ENCODE measurements at places on chromosomes 7 and 10.

GRCh38 chr10:93456480-93456879 is 25.7 kb downstream of the MYOF start:
- DNase-seq, result no peak

GRCh38 chr10:69168493-69168892 is 11.5 kb upstream of the SUPV3L1 start:
- DNase-seq, result no peak

GRCh38 chr10:48749254-48749787 is 64.6 kb downstream of the WDFY4 start:
- DNase-seq, result no peak

DNA sequence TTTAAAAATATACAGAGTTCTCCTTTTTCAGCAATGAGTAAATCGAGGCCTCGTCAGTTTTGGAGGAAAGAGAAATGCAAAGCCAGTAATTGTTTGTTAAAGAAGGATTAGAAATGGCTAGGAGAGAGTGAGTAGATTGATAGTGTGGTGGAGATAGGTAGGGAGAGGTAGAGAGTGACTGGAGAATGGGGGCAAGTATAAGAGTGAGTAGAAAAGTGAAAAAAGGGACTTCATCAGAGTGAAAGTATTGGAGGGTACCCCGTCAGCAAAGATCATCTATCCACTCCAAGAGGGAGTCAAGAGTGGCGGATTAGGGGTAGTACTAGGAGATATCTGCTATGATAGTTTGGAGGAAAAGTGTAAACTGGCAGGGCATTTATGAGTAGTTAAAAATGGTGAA is 9.2 kb upstream of the ANKRD2 start:
- DNase-seq, result no peak

DNA sequence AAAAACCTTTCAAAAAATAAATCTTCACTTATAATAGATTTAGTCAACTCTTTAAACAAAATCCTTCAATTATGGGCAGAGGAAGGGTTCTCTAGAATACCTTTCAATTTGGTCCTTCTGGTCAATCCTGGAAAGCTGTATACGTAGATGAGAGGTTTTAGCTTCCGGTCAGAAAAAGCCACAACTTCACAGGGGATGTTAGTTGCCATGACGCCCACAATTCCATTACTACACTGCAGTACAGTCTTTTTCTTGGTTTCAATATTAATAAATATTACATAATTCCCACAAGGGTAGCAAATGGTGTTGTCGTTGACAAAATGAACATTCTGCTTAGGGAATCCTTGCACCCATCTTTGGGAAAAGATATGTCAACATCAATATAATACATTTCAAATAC is 1.7 kb downstream of the CFAP43 start:
- no peak for DNase-seq

DNA sequence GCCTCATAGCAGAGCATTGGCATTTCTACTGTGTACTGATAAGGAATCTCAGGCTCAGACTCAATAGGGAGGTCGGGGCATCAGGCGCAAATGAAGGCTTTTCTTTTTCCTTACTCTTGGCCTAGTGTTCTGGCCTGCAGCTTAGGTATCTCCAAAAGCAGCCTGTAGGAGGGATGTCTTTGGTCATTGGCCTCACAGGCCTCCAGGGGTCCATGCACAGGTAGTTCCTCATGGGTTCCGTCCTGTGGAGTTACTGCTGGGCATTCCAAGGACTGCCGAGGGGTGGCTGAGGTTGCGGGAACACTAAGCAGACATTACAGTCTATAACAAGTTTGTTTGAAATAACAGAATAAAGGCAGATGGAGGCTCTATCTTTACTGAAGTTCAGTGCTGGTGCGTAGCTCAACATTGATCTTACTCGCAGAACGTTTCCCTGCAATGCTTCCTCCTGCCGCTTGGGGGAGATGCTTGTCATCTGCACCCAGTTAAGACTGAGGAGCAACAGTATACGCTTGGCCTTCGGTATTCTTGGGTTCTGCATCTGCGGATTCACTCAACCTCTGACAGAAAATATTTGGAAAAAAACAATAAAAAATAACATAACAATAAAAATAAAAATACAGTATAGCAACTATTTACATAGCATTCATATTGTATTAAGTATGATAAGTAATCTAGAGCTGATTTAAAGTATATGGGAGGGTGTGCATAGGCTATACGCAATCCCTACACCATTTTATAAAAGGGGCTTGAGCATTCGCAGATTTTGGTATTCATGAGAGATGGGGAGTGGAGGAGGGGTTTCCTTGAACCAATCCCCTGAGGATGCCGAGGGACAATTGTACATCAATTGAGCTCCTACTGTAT is 58.9 kb downstream of the SH2D4B start:
- peak; percentile 70 for DNase-seq

DNA sequence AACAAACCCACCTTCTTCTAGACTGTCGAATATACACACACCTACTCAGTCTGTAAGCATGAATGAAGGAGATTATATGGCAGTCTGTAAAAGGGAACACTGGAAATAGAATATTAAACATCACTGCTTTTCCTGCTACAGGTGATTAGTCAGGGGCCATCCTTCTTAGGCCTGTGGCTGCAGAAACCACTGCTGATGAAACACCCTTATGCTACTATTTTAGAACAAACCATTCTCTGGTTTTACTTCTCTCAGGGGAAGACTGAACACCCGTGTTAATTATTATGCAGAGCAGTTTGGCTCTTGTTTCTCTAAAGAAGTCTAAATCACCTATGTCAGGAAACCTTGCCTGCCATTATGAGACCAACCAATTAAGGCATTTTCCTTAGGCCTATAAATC is 351.1 kb upstream of the KLF6 start:
- DNase-seq, result no peak

DNA sequence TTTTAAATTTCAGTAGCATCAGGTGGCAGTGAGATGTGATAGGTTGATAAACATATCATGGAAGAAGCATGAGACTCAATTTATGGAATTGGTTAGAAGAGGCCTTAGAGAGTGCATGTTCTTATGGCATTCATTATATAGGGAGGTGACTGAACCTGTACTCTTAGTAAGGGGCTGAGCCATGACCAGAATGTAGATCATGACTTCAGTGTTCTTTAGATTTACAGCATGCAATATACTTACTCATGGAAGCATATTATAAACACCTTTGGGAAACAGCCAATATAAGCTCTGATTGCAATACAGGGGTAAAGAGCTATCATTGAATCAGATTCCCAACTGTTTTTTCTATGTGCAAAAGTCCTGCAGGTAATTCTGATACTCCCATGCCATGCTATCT is 50.2 kb downstream of the NT5C3A start:
- no peak for DNase-seq

DNA sequence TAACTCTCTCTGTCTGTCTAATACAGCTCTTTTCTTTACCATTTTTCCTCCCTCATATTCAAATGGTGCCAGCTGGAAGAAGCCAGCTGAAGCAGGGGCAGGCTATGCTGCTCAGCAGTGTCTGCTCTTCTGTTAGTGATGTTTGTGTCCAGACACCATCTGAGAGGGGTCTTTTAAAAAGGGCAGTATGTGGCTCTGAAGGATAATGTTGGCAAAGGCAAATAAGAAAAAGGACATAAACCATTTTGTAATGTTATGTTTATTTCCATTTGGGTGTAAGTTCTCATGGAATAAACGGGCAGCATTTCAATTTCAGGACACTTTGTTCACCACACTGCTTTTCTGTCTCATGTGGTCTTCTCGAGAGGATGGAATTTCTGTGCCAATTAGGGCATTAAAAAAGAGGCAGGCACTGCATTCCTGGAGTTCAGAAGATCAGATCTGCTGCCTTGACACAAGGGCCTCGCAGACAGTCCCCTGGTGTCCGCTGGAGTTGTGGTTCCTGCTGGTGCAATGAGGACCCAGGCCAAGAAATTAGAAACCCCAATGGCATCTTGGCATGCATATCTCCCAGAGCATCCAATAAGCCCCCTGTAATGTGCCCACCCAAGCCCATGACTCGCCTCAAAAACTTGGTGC is 109.0 kb upstream of the ELMO1 start:
- no peak for DNase-seq

GRCh38 chr10:78523453-78523852 is 489.8 kb downstream of the RPS24 start:
- DNase-seq, result no peak

- no peak for DNase-seq
Observed at GRCh38 chr7:68244389-68244788, 1247.8 kb downstream of the TYW1 start.

- no peak for DNase-seq
Observed at GRCh38 chr7:49324040-49324439, 399.7 kb downstream of the CDC14C start.

- no peak for DNase-seq
Observed at GRCh38 chr7:76380623-76380966, 21.8 kb upstream of the YWHAG start.

DNA sequence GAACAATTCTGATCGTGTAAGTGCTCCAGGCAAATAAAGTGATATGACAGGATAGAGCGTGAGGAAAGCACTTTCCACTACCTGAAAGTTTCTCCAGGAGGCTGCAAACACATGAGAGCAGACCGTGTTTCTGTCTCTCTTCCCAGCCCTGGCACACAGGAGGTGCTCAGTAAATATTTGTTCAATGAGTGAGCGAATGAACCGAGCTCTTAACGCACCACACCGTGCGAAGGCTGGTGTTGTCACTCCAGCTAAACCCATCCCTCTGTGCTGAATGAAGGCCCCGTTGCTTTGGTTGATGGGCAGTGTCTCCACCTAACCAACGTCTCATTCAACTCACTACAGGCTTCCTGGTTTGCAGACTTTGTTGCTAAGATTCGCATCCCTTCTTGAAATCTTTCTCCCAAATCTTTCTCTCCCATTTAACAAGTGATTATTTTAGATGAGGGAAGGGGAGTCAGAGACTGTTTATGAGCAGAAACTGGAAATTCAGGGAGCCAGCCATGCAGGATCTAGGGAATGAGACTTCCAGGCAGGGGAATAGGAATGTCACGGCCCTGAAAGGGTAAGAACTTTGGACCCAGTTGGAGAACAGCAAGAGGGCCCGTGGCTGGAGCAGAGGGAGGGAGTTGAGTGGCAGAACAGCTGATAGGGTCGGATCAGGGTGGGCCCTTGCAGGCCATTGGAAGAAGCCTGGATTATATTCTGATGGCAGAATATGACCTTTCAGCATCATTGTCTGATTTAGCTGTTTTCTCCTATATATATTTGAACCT is 282.6 kb downstream of the CAMK1D start:
- DNase-seq, result no peak

GRCh38 chr7:44223362-44224079 is 22.7 kb downstream of the YKT6 start:
- DNase-seq, result no peak

GRCh38 chr10:11354823-11355222 is 256.6 kb downstream of the USP6NL start:
- no peak for DNase-seq

- DNase-seq, result no peak
Observed at GRCh38 chr7:79820387-79820786, 314.2 kb upstream of the GNAI1 start.
